Omental fat pad (tissue), 4 donors: ENCODE measurements at places on chromosomes 4 and X.

DNA sequence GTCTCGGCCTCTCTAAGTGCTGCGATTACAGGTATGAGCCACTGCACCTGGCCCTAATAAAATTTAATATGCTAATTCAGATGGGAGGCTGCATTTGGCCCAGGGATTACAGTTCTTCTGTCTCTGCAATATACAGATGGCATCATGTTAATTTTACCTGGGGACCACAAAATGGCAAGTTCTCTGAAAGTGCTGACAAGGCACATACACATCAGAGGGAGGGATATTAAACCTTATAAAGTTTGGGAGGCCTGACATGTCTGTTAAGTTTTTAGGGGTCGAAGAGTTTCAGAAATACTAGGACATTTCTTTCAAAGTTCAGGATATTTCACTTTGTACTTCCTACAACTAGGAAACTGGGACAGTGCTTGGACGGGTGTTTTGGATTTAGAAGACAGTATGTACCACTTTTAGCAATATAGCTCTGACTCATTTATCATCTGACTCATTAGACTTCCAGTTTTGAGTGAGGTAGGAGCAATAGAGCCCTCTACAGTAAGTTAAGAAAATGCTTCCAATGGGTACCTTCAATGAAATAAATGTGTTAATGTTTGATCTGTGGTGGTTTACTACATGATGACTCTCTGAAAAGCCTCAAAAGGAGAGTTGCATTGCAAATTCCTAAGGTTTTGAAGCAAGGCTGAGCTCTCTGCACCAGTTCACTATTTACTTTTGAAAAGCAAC lies 981.0 kb upstream of the HS3ST1 start:
- DNase-seq: no peak

GRCh38 chr4:20532871-20533870 lies 167.1 kb upstream of the PACRGL start:
- no peak for DNase-seq

GRCh38 chrX:10296576-10296975 lies 139.8 kb downstream of the CLCN4 start:
- DNase-seq: no peak

DNA sequence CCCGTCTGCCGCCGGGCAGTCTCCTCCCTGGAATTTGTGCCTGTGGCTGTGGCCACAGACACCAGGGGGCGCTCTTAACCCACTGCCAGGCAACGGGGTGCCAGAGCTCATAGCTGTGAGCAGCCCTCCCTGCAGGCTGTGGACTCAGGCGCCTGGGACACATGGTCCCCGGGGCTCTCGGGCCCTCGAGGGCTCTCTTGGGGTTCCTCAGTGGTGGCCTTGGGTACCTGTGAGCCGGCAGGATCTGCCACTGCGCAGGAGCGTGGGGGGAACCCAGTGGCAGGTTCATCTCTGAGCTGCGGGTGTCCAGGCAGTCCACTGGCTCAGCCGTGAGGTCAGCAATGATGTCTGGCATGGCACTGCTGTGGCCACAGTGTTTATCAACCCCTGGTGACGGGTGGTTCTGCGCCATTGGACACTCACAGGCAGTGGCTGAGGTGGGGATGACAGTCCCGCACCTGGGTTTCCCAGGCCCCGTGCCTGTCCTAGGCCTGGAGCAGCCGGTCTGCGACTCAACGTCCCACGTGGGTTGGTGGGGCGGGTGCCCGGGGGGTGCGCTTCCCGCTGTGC lies 37.2 kb downstream of the PCGF3 start:
- peak; percentile 51 for DNase-seq

- DNase-seq: no peak
These were observed 23.4 kb downstream of the SPACA5 start for GRCh38 chrX:48030237-48030636.

DNA sequence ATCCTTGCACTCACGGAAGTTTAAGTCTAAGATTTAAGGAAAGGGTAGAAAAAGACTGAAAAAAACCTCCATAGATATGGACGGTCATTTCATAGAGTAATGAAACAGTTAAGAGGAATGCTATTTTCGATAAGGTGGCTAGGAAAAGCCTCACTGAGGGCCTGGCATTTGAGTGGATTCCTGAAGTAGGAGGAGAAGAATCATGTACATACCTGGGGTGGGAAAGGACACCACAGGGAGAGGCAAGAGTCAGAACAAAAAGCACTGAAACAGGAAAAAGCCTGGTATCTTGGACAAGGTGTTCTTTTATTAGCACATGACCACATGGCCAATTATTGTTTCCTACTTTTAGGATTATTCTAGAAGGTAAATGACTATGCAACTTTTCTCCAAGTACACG lies 547.2 kb upstream of the DIPK2B start:
- no peak for DNase-seq
